ENCODE measurements at places on chromosomes 2 and 18.

DNA sequence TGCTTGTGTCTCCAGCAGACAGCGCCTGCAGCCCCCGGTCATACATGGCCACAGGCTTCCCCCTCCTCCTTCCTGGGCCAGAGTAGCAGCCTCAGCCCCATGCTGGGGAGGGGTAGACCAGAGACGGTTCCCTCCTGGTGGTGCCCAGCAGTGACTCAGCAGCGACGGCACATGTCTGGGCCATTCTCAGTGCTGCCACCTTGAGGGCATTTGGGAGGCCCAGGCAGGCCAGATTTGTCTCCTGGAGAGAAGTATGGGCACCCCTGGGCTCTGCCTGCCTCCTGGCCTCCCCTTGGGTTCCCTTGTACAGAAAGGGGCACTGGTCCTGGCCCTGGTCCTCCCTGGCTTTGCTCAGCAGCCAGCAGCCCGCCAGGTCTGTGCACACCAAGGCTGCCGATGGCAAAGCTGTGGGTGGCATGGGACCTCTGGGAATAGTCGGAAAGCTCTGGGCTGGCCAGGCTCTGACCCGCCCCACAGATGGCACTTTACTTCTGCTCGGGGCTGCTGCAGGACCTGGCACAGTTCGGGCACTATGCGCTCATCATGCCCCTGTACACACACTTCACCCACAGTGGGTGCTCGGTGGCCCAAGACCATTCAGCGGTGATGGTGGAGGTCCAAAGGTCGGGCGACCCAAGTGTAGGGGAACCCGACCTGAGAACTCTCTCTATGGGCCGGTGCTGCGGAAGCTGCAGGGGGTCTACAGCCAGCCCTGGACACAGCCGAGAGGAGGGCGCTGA, 11.4 kb upstream of the ALPI start:
- DNase-seq, result peak; percentile 30

- no peak for DNase-seq
Observed at GRCh38 chr2:22301228-22301627, 1083.8 kb upstream of the KLHL29 start.

- no peak for DNase-seq
Observed at GRCh38 chr2:137838255-137839092, 125.8 kb upstream of the HNMT start.

DNA sequence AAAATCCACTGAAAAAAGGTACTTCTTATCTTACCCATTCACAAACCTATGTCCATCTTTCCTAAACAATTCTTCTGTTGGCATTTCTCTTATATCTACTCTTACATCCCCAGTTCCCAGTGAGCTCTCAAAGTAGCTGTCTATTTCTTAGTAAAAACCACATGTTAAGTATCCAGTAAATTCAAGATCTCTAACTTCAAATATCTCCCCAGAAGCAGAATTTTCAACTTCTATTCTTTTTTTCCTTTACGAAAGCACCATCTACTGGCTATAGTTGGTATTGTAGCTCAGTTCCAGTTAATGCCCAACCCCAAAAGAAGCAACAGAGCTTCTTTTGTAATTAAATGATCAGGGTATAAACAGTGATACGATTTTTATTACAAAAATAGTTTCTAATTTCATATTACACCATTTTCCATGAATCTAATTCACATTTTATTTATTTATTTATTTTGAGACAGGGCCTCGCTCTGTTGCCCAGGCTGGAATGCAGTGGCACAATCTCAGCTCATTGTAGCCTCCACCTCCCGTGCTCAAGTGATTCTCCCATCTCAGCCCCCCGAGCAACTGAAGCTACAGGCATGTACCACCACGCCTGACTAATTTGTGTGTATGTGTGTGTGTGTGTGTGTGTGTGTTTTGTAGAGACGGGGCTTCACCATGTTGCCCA, 28.5 kb downstream of the HRH4 start:
- DNase-seq, result no peak

All from activated CD8-positive, alpha-beta memory T cell treated with anti-CD3 and anti-CD28 coated beads for 1 hour (primary cell).